ENCODE measurements at places on chromosomes 6 and 20. TPM values are rescaled to one million over a fixed set of nuclear protein-coding genes. Genes with fewer than 3 reads are reported as not detected.

The TBXT gene
- total RNA-seq: not detected

The HSF2 gene
- total RNA-seq: 7.7 TPM

The PHACTR1 gene
- 1.2 TPM for total RNA-seq

The SLC32A1 gene
- total RNA-seq: not detected

The PACRG gene
- 2.3 TPM for total RNA-seq

The GPX5 gene
- total RNA-seq: not detected

The LTB gene
- 1.5 TPM for total RNA-seq

The STK4 gene
- 15.6 TPM for total RNA-seq

The PGC gene
- not detected for total RNA-seq

The SMLR1 gene
- total RNA-seq: not detected

The MACROD2 gene
- 0.16 TPM for total RNA-seq

The DDO gene
- 0.23 TPM for total RNA-seq

The ULBP3 gene
- total RNA-seq: 4.6 TPM

The SNX14 gene
- 71.3 TPM for total RNA-seq

The LTA gene
- total RNA-seq: not detected

The TMEM170B gene
- 0.04 TPM for total RNA-seq

The ABHD16A gene
- 27.8 TPM for total RNA-seq

The KHDC1L gene
- not detected for total RNA-seq

The WFDC2 gene
- not detected for total RNA-seq

The CTAGE9 gene
- total RNA-seq: not detected

The MAS1 gene
- total RNA-seq: not detected

The SIGLEC1 gene
- not detected for total RNA-seq

Data from hair follicular keratinocyte (primary cell).